Activated CD4-positive, alpha-beta memory T cell treated with anti-CD3 and anti-CD28 coated beads, Interleukin-2, amount 10 ng/mL, durations not matched to agents 7 days and 5 days (primary cell): ENCODE measurements at places on chromosomes 12 and 14. TPM values are rescaled to one million over a fixed set of nuclear protein-coding genes. Genes with fewer than 3 reads are reported as not detected.

GRCh38 chr12:69996241-69996640 is 171.2 kb downstream of the MYRFL start:
- no peak for DNase-seq

DNA sequence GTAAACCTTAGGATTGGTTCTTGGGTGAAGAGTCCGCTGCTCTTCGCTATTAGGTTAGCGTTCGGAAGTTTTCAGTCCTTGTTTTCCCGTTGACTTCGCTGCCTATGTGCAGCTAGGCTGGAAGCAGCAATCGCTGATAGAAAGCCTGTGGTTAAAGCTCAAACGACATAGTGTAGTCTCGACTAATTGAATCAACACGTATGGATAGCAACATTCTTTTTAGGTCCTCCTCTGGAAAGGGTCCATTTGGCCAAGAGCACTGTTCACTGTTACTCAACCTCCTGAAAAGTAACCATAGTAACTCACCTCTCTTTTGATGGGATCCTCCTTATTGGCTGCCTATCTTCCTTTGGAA is 355.5 kb downstream of the SNAPC1 start:
- DNase-seq = no peak

- peak; percentile 41 for DNase-seq
These were observed 17.4 kb upstream of the B4GALNT3 start for GRCh38 chr12:442235-442884.

DNA sequence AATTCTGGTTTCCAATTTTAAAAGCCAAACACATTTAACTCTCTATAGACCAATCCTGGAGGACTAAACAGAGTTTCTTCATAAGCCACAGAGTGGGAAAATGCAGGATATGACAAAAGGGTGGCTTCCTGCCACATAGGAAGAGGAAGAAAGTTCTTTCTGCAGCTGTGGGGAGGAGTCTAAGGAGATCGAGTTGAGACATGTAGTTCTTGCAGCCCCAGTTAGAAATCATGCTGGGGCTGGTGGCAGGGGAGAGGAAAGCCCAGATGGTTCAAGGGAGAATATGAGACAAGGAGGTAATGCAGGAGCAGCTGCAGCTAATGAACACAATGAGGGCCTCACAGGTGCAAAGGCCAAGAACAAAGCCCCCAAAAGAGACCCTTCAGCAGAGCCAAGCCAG is 85.0 kb upstream of the ARID2 start:
- peak; percentile 18 for DNase-seq

DNA sequence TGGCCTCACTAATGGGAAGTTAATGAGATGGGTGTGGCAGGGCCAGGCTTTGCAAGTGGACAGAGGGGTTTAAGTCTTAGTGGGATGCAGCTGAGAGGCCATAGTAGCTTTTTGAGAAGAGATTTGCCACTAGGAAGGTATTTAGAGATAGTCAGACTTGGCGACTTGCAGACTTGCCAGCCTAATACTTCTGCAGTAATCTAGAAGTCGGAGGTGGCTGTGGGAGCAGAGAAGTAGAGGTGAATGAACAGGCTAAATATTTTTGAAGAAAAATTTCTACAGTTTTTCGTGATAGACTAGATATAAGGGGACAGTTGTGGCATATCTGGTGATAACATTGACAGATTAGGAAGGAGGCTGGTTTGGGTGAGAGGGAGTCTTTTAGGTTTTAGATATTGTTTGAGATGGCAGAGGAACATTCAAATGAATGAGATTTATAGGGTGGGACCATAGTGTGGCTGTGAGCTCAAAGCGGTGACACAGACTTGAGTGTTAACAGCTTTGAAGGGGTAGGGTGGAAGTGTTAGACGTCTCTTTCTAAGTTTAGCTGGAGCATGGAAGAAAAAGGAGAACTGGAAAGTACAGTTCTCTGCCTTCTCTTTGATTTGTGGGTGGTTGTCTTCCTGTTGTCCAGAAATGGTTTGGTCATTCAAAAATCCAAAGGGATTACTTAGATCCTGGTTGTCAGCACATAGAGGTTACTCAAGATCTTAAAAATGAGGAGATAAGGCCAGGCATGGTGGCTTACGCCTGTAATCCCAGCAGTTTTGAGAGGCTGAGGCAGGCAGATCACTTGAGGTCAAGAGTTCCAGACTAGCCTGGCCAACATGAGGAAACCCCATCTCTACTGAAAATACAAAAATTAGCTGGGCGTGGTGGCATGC is 44.9 kb downstream of the MAPKAPK5 start:
- no peak for DNase-seq

- DNase-seq = no peak
These were observed 2.9 kb upstream of the PPFIBP1 start for GRCh38 chr12:27521066-27521465.

- no peak for DNase-seq
These were observed 15.2 kb downstream of the HNF1A start for GRCh38 chr12:120993496-120993895.

- no peak for DNase-seq
These were observed 96.8 kb upstream of the IFNG-AS1 start for GRCh38 chr12:67892259-67893021.

GRCh38 chr12:30896461-30896860 is 30.1 kb upstream of the TSPAN11 start:
- no peak for DNase-seq

DNA sequence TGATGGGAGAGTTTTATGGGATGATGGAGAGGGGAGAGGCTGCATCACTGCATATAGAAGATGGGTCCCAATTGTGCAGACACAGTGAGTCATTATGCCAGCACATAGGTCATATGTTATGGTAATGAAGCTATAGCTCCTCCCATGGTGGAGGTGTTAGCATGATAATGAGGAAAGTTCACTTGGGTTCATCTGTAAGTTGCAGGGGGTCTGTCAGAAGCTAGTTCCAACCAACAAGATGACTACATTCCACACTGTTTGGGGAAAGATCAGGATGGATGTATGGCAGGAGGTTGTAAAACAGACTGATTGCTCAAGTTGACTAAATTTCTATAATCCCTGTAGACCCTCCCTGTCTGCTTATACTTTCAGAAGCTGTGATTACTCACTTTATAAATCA is 561.3 kb downstream of the C12orf50 start:
- DNase-seq = no peak

GRCh38 chr12:27620121-27620520 is 76.1 kb upstream of the REP15 start:
- no peak for DNase-seq

DNA sequence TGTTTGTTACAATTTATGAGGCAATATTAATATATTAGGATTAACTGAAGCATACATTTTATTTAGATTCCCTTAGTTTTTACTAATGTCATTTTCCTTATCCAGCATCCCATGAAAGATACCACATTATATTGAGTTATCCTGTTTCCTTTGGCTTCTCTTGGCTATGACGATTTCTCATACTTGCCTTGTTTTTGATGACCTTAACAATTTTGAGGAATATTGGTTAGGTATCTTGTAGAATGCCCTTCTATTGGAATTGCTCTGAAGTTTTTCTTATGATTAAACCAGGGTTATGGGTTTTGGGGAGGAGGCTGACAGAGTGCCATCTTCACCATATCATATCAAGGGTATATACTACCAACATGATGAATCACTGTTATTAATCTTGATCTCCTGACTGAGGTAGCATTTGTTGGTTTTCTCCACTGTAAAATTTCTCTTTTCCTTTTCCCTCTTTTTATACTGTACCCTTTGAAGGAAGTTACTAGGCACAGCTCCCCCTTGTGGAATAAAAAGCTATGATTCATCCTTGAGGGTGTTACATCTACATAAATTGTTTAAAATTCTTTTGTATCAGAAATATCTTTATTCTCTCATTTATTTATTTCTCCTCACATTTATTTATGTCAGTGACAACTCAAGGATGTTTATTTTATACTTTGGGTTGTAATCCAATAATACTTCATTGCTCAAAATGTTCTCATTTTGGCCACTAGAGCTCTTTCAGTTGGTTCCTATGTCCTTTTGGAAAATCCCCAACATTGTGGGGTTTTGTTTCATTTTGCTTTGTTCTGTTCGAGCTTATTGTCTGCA is 239.0 kb downstream of the SLC16A7 start:
- no peak for DNase-seq

DNA sequence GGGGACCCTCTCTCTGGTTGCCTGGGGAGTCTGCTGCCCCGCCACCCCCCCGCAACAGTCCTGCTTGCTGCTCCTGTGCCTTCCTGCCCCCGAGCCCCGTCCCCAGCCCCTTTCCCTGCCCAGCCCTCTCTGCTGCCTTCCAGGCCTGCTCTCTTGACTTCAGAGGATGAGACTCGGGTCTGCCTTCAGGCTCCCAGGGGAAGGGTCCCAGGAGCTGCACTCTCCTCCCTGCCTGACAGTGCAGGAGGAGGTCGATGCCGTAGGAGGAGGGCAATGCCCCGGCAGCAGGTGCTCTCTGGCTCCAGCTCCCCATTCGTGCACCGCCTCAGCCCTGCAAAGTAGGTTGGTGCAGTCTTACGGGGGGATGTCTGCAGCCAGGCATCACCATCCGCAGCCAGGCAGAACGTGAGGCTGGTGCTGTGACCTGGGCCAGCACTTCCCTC is 185.1 kb upstream of the C14orf180 start:
- DNase-seq = no peak

- no peak for DNase-seq
These were observed 7.3 kb downstream of the HOXC5 start for GRCh38 chr12:54040148-54040494.

GRCh38 chr12:113137861-113138783 is 2.6 kb upstream of the RASAL1 start:
- DNase-seq = no peak

GRCh38 chr14:56304456-56304855 is 186.2 kb downstream of the PELI2 start:
- no peak for DNase-seq

DNA sequence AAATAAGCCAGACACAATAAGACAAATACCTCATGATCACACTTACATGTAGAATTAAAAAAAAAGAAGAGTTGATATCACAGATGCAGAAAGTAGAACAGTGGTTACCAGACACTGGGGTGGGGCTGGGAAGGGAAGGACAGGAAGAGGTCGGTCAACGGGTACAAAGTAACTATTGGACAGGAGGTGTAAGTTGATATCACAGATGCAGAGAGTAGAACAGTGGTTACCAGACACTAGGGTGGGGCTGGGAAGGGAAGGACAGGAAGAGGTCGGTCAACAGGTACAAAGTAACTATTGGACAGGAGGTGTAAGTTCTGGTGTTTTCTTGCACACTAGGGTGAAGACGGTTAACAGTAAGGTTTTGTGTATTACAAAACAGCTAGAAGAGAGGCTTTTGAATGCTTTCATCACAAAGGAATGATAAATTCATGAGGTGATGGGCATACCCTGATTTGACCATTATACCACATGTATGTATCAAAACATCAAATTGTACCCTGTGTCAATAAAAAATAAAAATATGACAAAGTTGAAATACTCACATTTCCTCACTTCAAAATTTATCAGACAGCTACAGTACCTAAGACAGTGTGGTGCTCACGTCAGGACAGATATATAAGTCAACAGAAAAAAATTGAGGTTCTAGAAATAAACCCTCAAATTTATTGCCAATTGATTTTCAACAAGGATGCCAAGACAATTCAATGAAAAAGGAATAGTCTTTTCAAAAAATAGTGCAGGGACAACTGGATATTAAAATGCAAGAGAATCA is 32.8 kb downstream of the GALC start:
- peak; percentile 32 for DNase-seq

- no peak for DNase-seq
These were observed 659.1 kb downstream of the NRXN3 start for GRCh38 chr14:78829274-78829673.

- no peak for DNase-seq
These were observed 60.1 kb upstream of the RFX4 start for GRCh38 chr12:106522708-106523107.

DNA sequence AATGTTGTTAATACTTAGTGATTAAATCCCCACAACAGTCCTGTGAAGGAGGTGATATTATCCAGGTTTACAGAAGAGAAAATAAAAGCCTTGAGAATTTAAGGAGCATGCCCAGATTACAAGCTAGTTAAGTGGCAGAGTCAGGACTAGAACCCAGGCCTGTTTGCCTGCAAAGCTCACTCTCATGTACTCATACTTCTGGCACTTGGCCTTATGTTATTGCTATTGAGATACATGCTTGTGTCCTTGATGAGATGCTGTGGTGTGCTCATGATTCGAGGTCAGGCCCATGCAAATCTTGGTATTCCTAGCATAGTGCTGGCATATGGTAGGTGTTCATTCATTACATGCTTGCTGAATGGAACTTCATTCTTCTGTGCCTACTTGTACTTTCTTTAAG is 7.6 kb upstream of the EID3 start:
- DNase-seq = no peak

DNA sequence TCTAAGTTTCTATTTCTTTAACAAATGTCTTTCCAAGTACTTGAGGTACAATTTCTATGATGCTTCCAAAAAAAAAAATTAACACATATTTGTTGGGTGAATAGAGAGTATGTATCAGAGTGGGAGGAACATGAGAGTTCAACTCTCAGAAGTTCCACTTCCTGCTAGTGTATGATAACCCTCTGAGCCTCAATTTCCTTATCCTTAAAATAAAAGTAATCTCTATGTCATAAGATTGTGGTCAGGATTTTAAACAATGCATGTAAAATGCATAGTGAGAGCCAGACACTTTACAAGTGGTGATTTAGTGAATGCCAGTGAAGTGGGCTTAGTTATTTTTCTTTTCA is 270.3 kb upstream of the AMIGO2 start:
- no peak for DNase-seq

DNA sequence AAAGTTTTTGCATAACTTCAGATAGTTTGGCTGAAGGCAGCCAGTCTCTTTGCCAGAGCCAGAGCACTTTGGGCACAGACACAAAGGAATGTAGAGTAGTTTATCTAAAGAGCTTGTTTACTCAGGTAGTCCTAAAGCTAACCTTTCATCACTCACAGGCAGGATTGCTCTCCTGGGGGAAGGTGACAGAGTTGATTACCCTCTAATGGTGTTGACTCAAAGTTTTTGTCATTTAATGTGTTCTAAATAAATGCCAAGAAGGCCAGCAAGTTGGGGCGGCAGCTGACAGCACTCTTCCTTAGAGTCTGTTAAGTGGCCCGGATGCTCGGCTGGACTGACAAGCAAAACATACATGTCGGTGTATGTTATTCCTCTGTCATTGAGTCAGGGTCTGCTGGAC is 9.3 kb upstream of the TAS2R46 start:
- no peak for DNase-seq

Gene MGAT4C
- total RNA-seq = not detected

Gene L3HYPDH
- 17.4 TPM for total RNA-seq

Gene CLEC9A
- total RNA-seq = not detected

Gene GPR68
- total RNA-seq = 36.9 TPM

Gene GDF3
- not detected for total RNA-seq

Gene RERG
- total RNA-seq = not detected

Gene PLCZ1
- not detected for total RNA-seq

Gene GSC
- not detected for total RNA-seq

Gene WNT5B
- total RNA-seq = 1.4 TPM
